ENCODE measurements at places on chromosomes 13 and 19.

GRCh38 chr13:110597041-110597689 is 18.2 kb upstream of the NAXD start:
- DNase-seq = no peak

- DNase-seq = peak; percentile 59
Observed at GRCh38 chr13:39415008-39415802, 187.8 kb downstream of the LHFPL6 start.

DNA sequence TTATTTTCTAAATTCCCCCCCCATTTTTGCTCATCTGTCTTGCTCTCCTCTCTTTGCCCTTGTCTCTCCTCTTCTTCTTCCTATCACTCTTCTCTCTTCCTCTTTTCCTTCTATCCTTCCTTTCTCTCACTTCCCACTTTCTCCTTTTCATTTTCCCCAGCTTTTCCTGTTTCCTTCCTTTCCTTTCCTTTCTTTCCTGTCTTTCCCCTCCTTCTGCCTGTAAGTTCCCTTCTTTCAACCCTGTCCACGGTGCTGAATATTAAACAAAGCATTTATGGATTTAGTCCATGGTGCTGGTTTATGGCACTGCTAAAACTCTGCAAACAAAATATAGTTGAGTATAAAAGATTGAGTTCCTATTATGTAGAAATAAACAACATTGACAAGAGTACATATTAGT is 27.6 kb downstream of the SCEL start:
- peak; percentile 35 for DNase-seq

DNA sequence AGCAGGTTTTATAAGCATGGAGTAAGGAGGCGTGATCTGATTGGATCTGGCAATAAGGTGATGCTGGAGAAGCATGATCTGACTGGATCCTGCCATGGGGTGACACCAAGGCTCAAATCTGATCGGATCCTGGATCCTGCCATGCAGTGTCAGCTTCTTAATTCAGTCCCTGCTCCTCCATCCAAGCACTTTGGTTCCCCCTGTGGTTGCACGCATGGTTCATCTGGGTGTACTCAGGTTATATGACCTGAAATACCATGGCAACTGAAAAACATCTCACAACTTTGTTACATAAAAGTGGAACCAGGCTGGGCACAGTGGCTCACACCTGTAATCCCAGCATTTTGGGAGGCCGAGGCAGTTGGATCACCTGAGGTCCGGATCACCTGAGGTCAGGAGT is 17.6 kb upstream of the KLK4 start:
- DNase-seq = no peak
